Activated CD8-positive, alpha-beta memory T cell treated with anti-CD3 and anti-CD28 coated beads for 48 hours (primary cell): ENCODE measurements at places on chromosomes 16 and 17.

DNA sequence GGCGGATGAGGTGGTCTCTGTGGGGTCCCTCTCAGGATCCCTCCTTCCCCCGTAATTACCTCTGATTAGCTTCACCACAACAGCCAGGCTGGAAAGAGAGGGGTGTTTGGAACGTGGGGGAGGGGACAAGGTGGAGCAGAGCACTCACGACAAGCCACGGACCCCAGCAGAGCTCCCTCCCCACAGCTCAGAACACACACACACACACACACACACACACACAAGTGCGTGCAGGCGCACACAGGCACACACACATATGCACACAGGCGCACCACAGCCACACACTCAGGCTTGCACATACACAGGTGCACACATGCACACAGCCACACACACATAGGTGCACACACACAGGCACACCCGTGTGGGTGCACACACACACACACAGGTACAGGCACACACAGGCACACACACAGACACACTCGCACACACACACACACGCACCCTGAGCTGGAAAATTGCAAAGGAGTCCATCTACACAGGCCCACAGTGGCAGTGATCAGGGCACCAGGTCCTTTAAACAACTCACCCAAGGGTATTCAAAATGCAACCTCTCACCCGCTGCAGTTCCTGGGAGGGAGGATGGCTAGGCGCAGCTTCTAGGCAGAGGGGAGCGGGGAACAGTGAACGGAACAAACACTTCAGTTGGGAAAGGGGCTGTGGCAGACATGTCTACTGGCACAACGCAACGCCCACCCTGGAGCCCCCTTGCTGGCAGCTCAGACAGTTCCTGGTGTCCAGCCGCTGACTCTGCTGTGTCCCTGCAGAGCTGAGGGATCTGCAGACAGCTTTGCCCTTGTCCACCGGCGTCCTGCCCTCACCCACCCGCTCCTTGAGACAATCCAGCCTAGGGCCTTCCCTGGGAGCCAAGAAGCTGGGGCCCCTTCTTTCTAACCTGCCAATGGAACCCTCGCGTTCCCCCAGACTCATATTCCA, 59.9 kb upstream of the DLX4 start:
- DNase-seq = no peak

DNA sequence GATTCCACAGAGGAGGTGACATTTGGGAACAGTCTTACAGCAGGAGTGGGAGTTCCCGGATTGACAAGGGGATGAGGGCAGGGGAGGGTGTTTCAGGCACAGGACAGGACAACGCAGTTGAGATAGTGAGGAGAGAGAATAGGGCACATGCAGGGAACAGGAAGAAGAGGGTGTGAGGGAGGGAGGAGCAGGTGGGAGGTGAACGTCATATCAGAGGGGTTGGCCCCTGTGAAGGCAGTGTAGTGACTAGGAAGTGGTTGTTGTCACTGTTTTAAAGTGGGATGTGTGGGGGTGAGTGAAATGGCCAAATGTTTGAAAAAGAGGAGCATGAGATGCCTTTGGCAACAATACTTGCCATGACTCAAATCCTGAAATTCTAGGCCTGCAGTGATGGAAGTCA, 12.2 kb downstream of the PRKCB start:
- DNase-seq = no peak

GRCh38 chr17:17917394-17917793, 54.8 kb downstream of the TOM1L2 start:
- no peak for DNase-seq

- no peak for DNase-seq
Observed at GRCh38 chr16:88337021-88337420, 45.7 kb upstream of the ZNF469 start.

GRCh38 chr16:86374603-86375130, 135.7 kb upstream of the FOXF1 start:
- no peak for DNase-seq

- DNase-seq = no peak
Observed at GRCh38 chr17:67194134-67194533, 50.9 kb downstream of the HELZ start.

DNA sequence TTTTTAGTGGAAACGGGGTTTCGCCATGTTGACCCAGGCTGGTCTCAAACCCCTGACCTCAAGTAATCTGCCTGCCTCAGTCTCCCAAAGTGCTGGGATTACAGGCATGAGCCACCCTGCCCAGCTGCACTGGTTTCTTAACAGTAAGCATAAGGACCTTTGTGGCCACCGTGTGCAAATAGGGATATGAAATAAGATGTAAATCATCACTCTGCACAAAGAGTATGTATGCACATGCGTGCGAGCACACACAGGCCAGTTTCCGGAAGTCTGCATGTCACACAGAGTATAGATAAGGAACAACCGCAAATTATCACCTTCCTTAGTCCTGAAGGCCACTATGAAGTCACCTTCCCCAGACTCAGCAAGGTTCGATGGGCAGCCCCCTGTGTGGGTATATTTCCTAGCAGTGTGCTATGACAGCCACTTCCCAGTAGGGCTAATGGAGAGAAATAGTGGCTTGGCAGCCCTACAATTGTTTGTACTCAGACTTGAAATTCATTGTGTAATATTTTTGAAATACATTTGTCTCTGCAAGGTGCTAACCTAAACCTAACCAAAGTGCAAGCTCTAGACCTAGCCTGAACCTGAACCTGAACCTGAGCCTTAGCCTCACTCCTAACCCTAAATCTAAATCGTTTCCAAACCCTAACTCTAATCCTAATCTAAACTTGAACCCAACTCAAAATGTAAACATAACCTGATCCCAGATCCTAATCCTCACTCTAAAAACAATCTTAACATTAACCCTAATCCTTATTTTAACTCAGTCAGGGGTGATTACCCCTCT, 48.4 kb upstream of the SKAP1 start:
- DNase-seq = no peak

DNA sequence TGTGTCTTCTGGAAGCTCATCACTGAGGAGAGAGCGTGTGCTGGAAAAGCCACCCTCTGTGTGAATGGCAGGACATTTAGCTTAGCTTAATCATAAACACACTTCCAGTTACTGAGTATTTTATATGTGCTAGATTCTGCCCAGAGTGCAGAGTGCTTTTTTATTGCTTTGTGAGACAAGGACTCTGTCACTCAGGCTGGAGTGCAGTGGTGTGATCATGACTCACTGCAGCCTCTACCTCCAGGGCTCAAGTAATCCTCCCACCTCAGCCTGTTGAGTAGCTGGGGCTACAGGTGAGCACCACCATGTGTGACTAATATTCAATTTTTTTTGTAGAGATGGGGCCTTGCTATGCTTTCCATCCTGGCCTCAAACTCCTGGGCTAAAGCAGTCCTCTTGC, 61.4 kb upstream of the IRX3 start:
- no peak for DNase-seq

DNA sequence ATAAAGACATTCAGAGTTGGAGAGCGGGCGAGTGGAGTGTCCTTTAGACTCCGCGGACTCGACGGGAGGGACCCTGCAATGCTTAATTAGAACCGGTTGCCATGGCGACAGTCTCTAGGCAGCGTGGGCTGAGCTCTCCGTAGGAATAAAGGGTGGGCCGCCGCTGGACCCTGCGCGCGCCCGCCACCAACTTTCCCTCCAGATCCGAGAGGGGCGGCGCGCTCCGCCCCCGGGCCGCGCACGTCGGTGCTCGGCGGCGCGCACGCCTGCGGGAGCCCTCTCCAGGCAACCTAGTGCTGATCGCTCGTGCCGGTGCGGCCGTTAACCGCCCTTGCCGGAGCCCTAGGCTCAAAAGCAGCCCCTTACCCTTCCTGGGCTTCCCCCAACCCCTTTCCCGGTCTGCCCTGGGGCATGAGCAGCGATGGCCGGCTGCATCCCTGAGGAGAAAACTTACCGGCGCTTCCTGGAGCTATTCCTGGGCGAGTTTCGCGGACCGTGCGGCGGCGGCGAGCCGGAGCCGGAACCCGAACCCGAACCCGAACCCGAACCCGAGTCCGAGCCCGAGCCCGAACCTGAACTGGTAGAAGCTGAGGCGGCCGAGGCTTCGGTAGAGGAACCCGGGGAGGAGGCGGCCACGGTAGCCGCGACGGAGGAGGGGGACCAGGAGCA, at the start of gene PPM1E:
PPM1E (plus strand) TSS at position 278 of the 669 bp plus-strand sequence.
- DNase-seq = peak; percentile 9

- DNase-seq = no peak
Observed at GRCh38 chr16:56257666-56258342, 66.5 kb downstream of the GNAO1 start.

DNA sequence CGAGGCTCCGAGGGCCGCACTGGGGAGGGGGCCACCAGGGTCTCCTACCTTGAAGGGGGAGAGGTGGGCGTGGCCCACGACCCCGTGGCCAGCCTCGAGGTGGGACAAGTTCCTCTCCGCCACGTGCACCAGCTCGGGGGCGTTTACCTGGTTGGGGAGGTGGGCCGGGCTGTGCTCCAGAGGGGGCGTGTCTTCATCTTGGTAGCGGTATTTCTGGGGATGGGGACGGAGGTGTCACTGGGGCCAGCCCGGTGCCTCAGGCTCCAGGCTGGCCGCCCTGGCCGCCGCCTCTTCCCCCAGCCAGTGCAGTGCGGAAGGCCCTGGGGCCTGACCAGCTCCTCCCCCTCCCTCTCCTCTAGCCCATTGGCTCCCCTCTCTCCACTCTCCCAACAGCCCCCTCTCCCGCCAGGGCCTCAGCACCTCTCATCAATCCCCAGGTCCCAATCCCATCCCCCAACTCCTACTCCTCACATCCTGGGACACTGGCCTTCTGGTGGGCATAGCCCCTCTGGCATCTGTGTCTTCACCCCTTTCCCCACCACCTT, 11.5 kb downstream of the DLG4 start:
- no peak for DNase-seq

- no peak for DNase-seq
Observed at GRCh38 chr17:41118721-41119120, 548 bp upstream of the KRTAP4-11 start.

DNA sequence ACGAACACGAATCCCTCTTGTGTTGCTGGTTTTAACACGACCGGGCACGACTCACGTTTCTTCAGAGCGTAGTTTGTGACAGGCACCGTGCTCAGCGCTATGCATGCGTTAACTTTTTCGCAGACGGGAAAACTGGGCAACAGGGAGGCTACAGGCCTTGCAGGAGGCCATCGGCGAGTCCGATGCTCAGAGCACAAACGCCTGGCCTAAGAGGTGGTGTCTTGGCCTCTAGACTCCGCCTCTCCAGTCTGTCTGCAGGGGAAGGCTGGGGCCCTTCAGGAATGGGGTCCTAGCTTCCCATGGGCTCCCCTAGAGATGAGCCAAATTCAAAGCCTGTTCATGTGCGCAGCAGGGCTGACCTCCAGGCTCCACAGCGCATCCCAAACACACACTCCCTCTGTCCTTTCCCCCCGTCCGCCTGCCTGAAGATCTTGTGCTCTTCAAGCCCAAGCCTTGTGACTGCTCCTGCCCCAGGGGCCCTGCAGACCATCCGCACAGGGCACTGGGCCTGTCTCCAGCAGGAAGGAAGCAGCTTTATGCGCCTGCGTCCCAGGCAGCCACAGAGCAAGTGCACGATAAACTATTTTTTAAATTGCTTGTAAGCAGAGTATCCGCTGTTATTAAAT, 3.1 kb downstream of the CLCN7 start:
- DNase-seq = no peak

DNA sequence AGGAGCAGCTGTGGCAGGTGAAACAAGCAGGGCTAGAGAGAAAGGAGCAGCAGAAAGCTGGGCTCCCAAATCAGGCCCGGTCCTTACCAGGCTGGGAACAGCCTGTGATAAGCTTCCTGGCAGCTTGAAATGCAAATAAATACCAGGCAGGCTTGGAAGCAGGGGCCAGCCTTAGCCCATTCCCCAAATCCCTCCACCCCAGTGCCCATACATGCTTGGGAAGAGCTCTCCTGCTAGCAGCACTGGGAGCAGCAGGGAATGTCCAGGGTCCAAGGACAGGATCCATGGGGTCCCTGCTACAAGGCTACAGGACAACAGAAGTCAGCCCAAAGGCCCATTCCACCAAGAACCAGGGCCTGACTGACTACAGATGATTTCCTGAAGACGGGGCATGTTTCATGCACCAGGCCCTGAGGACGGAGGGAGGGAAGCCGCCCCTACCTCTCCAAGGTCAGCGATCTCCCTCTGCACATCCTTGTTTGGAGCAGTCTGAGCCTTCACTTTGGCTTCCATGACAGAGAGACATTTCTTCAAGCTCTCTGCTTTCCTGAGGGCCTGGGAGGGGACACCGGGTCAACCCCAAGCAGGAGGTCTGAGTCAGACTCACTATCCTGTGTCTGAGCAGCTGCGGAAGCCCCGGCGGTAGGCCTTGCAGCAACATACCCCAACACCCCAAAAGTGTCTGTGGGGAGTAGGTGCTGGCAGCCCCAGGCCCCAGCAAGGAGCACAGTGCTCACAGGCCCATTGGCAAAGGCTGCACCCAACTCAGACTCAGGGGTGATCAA, 2.6 kb upstream of the EXOSC6 start:
- no peak for DNase-seq

GRCh38 chr17:40538019-40538935, 27.0 kb downstream of the CCR7 start:
- DNase-seq = no peak

GRCh38 chr17:19265755-19266154, 28.6 kb downstream of the EPN2 start:
- no peak for DNase-seq

DNA sequence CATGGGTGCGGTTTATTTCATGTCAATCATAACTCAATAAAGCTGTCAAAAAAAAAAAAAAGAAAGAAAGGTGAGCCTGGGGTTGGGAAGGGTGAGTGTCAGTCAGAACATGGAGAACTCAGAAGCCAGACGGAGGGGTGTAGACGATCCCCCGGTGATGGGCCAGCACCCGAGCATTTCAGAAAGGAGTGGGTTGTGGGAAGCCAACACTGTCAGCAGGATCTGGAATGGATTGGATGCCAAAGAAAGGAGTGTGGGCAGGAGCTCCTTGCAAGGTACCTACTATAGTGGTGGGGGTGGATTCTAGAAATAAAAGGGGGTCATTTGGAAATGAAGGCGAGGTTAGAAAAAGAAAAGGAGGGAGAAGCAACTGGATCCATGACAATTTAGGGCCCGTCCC, 19.8 kb upstream of the SCIMP start:
- DNase-seq = no peak

- DNase-seq = no peak
Observed at GRCh38 chr16:7746941-7747340, 414.3 kb downstream of the RBFOX1 start.

DNA sequence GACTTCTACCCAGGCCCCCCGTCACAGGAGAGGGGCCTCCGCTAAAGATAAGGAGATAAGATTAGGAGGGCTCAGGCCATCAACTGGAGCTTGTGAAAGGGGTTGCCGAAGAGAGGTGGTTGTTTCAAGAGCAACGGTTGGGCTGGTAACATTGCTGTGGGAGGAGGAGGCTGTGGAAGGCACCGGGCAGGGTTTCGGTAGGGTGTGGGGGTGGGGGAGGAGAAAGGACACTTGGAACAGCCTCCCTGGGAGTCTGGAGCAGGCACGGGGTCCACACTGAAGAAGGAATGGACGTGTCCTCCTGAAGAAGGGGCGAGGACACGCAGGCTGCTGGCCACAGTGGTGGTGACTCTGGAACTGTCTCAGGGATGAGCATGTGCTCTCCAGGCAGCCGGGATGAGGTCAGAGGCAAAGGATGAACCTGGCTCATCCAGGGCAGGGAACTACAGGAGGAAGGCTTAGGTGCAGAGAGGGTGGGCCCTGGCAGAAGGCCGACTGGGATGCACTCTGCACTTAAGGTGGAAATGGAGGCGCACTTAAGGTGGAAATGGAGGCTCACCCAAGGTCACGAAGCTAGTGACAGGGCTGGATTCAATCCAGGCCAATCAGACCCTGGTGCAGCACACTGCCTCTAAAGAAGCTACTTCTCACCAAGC, 1.2 kb upstream of the EPX start:
- DNase-seq = no peak
